ENCODE measurements at places on chromosomes 16 and 17. TPM values are rescaled to one million over a fixed set of nuclear protein-coding genes. Genes with fewer than 3 reads are reported as not detected.

GRCh38 chr16:4612977-4613635, 1.6 kb downstream of the UBALD1 start:
- peak overlapping the region; percentile 85 for H3K4me3 ChIP-seq
- H3K27ac ChIP-seq, result no peak overlapping the region
- no peaks in the 10 kb centered on the region for H3K4me1 ChIP-seq
- H3K36me3 ChIP-seq, result peaks cover 3% of the 10 kb centered on the region

GRCh38 chr16:48062681-48063080, 93.1 kb downstream of the ABCC12 start:
- no peak overlapping the region for H3K4me3 ChIP-seq
- H3K27me3 ChIP-seq, result no peaks in the 10 kb centered on the region
- no peak overlapping the region for H3K27ac ChIP-seq
- H3K4me1 ChIP-seq, result no peaks in the 10 kb centered on the region
- H3K36me3 ChIP-seq, result no peaks in the 10 kb centered on the region

The USP32 gene
- total RNA-seq, result 34.7 TPM

DNA sequence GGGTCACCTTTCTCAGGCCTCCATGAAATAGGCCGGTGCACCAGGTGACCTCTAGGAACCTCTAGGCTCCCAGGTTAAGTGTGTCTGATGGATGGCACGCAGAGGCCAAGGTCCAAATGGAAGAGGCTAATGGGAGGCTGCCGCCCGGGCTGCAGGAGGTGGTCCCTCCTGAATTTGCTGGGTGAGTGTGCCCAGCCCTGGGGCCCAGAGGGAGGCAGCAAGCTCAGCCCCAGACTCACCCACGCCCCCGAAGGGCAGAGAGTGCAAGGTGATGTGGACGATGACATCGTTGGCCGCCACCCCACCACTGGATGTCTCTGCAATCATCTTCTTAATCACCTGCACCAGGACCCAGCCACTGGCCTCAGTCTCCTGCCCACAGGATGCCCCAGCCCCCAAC, 9.3 kb downstream of the ALDH3A1 start:
- no peaks in the 10 kb centered on the region for H3K36me3 ChIP-seq
- no peak overlapping the region for H3K4me3 ChIP-seq
- DNase-seq, result no peak
- H3K27ac ChIP-seq, result no peak overlapping the region

GRCh38 chr17:49015179-49015923, 18.2 kb downstream of the IGF2BP1 start:
- H3K27ac ChIP-seq, result no peak overlapping the region
- no peaks in the 10 kb centered on the region for H3K4me1 ChIP-seq
- H3K27me3 ChIP-seq, result peaks cover 26% of the 10 kb centered on the region
- H3K4me3 ChIP-seq, result no peak overlapping the region

The SEC14L5 gene
- 1.1 TPM for total RNA-seq

The SULT1A4 gene
- total RNA-seq, result 0.33 TPM

DNA sequence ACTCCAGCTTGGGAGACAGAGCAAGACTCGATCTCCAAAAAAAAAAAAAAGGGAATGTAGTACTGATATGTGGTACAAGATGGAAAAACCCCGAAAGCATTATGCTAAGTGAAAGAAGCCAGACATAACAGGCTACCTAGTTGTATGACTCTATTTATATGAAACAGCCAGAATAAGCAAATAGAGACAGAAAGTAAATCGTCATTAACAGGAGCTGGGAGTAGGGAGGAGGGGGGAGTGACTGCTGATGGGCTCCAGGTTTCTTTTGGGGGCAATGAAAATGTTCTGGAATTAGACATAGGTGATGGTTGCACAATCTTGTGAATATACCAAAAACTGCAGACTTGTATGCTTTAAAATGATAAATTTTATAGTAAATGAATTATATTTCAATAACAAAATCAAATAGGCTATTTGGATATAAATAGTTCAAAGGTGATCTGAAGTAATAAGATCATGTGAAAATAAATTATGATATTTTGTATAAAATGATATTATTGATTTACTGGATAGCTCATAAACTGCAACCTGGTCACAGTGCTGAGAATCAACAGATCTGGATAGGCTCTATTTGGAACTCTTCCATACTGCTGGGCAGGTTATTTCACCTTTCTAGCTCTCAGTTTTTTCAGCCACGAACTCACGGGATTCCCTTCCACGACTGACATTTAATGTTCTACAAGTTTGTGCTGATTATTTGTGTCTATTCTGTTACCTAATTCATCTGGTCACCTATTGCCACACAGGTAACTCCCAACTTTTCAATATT, 27.1 kb downstream of the ZNF652 start:
- H3K36me3 ChIP-seq, result no peaks in the 10 kb centered on the region
- DNase-seq, result no peak
- H3K27me3 ChIP-seq, result no peaks in the 10 kb centered on the region
- no peak overlapping the region for H3K27ac ChIP-seq
